ENCODE measurements at places on chromosomes 2 and 18.

- DNase-seq, result no peak
These were observed 96.4 kb downstream of the MARCHF4 start for GRCh38 chr2:216275890-216276289.

- no peak for DNase-seq
These were observed 165.6 kb downstream of the KLHL29 start for GRCh38 chr2:23550553-23550952.

DNA sequence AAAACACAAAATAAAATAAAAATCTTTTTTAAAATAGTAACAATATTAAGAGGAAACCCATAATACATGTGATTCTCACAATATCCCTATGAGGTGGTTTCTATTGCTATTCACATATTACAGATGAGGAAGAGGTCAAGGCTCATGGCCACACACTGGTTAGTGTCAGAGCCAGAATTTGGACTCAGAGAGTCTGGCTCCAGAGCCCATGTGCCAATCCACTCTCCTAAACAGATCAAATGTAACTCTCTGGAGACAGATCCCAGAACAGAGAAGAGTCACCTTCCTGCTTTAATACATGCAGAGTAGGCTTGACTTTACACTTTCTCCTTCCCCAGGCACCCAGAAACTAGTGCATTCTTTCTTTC, 10.1 kb upstream of the SLC11A1 start:
- no peak for DNase-seq

GRCh38 chr2:73564986-73565385, 77.2 kb downstream of the NAT8 start:
- no peak for DNase-seq

DNA sequence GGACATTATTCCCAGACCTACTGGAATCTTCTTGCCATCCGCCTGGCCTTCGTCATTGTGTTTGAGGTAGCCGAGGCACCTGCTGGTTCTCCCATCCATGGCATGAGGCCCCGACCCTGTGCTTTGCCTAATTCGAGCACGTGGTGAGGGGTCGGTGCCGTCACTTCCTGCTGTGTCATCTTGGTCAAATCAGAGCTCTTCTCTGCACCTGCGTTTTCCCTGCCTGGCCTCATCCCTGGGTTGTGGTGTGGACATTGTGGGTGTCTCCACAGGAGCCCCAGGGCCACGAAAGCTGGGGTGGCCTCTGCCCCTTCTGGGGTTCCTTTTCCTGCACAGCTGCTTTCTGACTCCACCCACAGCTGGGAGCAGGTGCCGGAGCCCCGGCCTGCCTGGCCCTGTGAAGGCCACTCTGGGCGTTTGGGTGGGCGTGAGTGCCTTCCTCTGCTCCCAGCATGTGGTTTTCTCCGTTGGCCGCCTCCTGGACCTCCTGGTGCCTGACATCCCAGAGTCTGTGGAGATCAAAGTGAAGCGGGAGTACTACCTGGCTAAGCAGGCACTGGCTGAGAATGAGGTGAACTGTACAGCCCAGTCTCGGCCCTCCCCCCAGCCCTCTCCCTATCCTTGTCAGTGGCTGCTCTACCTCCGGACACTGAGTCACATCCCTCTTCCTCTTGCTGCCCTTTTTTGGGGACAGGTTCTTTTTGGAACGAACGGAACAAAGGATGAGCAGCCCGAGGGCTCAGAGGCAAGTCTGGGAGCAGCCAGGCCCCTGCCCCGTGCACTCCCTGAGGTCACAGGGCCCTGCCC, 34.9 kb downstream of the ANO7 start:
- no peak for DNase-seq

GRCh38 chr2:108384662-108385393, 7.1 kb downstream of the SULT1C4 start:
- no peak for DNase-seq

DNA sequence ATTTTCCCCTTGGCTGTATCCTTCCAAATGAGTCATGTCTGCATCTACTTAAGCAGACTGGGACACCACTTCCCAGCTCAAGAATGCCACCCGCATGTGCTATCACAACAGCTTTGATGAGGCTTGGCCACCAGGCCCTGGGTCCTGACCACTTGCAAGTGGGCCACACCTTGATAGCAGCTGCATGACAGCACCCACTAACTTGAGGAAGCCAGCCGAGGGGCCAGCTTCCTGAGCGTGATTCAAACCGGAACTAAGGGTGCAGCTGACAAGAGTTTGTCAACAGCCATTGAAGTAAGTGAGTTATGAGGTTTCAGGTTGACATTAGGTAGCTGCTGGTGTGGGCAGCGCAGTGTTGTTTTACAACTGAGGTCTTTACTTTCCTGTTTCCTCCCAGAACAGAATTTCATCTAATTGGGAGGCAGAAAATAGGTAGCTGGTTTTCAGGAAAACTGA, 54.4 kb downstream of the EPHA4 start:
- DNase-seq, result peak; percentile 49

DNA sequence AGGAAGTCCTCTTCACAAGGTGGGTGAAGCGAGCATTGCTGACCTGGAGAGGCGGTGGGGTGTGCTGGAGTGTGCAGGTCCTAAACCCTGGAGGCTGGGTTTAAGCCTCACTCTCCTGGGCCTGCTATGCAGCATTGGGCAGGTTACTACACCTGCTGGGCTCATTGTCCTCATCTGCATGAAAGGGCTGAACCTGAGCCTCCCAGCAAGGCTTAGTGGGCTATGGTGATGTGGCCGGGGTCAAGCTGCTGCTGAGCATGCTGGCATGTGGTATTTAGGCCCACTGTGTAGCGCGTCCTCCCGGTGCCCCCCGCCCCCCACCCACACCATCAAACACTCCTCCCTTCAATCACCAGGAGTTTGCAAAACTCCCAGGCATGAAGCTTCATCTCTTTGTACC, 37.3 kb downstream of the INHBB start:
- DNase-seq, result no peak

GRCh38 chr2:88161446-88162244, 8.5 kb upstream of the THNSL2 start:
- no peak for DNase-seq

- DNase-seq, result no peak
These were observed 286.6 kb upstream of the HDAC4 start for GRCh38 chr2:239687441-239687840.

- peak; percentile 33 for DNase-seq
These were observed 8.8 kb downstream of the TRIB2 start for GRCh38 chr2:12725233-12726187.

DNA sequence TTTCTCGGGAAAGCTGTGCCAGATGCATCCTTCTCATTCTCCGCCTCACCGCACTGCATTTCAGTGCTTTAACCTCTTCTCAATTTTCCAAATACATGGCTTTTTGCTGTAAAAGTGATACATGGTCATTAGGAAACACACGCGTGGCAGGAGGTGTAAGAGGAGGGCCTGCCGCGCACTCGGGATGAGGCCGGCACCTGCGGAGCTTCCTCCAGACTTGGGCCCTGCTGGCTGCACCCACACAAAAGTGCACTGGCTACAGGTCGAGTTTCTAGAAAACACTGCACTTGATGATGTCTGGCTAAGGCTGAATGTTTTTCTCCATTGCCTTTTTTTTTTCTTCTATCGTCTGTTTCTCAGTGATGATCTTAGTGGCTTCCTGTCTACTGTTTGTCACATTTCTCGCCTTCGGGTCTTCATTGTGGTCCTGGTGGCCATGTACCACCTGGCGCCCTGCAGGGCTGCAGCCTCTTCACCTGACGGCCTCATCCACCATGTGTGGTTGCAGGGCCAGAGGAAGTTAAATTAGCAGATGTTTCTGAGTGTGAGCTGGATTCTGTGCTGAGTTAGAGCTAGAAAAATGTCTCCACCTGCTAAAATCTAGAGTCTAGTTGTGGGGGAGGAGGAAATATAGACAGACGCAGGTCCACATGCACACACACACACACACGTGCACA, 7.6 kb downstream of the KCNG2 start:
- no peak for DNase-seq

- DNase-seq, result no peak
These were observed 19.5 kb downstream of the SLC20A1 start for GRCh38 chr2:112665113-112665780.

DNA sequence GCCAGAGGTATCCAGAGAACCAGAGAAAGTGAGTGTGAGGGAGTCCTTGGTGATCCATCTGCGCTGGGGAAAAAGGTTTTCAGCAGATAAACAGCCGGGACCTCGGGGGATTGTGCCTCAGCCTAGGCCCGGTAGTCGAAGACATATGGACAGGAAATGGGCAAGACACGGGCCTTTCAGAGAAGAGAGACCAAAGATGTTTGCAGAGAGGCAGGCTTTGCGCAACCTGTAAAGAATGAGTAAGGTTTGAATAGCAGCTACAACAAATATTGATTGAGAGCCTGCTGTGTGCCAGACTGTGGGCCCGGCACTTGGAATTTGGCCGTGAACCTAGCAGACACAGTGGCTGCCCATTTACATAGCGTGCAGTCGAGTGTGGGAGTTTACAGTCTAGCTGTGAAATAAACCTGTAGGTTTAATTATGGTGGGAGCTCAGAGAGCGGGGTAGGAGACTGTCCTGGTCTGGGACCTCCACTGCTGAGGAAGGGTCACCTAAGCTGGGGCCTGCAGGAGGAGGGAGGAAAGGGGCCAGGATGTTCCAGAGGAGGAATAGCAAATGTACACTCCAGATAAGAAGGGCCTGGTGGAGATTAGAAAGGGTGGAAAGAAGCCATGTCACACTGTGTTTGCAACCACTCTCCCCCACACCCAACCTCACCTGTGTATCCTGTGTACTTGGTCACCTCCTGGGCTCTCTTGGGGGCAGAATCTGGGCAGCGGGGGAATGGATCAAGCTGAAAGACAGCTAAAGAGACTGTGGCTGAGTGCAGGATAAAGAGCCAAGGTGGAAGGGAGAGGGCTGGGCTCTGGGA, 3.0 kb downstream of the SH2D6 start:
- DNase-seq, result no peak

DNA sequence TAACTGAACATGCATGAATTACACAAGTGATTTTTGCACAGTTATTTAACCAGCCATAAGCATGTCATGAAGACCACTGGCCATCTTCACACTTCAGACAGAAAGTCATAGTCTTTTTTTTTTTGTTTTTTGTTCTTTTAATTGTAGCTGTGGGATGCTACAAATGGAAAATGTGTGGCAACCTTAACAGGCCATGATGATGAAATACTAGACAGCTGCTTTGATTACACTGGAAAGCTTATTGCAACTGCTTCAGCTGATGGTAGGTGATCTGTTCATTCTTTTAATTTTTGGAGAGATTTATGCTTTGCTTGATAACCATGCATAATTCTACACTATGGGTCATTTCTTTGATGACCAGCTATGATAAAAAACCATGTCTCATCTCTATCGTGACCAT, 35.6 kb downstream of the DAW1 start:
- DNase-seq, result no peak

- DNase-seq, result no peak
These were observed 111.9 kb downstream of the AP1S3 start for GRCh38 chr2:223725494-223725893.

GRCh38 chr2:25588576-25588975, 84.8 kb downstream of the DTNB start:
- no peak for DNase-seq

- DNase-seq, result no peak
These were observed 7.7 kb upstream of the ASB1 start for GRCh38 chr2:238418999-238419546.

- no peak for DNase-seq
These were observed 71.9 kb upstream of the KLHL29 start for GRCh38 chr2:23312996-23313606.

DNA sequence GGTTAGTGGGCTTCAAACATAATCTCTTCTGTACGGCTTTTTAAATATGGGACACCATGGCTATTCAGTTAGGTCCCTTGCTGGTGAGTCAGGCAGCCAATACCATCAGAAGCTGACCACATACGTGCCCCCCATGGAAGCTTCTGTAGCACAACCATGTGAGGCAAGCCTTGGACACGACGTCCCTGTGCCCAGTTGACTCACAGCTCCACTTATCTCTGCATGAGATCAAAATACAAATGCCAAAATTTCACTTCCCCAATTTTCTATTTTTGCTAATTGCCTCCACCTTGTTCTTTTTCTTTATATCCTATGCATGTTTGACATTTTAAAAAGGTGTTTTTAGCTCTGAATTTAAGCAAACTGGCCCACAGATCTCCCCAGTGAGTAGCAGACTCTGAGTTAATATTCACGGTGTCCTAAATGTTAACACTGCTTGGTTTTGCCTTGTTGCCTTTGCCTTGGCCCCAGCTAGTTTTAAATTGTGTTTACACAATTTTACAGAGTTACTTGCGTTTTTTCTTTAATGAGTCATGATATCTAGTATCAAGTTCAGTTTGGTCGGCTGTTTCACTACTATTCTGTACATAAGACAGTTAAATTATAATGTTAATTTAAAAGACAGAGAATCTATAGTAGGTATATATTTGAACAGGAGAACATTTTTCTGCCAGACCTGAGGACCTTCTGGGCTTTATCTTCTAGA, 77.5 kb downstream of the CDCA7 start:
- no peak for DNase-seq

DNA sequence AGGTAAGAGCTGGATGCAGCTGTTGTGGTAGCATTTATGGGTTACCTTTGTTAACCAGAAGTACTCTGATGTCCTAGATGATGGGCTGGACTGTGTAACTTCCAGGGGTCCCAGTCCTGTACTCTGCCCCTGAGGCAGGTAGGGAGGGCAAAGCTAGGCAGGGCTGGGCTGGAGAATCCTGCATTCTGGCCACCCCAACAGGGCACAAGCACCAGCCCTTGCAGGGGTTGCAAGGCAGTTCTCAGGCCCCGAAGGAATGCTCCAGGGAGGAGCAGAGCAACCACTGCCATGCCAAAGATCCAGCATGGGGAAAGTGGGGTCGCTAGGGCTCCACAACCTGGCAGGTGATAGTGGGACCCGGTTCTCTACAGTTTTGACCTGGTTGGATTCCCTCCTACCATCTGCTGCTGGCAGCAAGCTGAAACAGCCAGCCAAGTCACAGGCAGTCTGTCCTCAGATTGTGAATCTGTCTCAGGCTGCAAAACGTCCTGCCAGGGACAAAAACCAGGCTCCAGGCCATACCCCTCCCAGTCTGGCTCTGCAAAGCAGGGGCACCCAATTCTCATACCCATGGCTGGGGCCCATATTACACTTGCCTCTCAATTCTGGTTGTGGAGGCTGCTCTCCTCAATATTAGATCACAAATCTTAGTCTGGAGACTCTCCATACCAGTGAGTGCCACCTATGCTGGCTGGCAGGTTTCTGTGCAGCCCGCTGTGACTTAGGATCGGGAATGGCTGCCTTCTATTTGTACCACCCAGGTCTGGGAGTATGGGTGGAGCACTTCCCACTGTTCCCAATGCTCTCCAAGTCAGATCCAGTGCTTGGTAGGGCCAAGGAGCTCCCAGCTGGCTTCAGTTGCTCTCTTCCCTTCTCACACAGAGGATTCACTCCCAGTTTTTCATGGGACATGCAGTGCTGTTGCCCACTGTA, 61.1 kb downstream of the SMCHD1 start:
- DNase-seq, result no peak

DNA sequence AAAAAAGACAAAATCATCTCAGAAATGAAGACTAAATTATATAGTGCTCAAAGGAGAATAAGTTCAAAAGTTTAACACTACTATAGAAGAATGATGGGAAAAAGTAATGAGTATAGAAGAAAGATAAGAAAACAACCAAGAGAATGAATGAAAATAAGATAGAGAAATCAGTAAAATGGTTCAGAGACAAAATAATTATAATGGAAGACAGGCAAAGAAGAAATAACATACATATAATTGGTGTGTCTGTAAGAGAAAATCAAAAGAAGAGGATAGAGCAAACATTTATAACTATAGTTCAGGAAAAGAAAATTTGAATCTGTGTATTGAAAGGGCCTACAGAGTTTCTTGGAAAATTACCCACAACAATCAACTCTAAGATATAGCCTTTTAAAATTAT, 43.5 kb downstream of the DNAH6 start:
- no peak for DNase-seq

Data from DMS79 (cell line).